ENCODE measurements at places on chromosomes 7 and 10.

GRCh38 chr7:70116244-70116643 lies 518.0 kb downstream of the AUTS2 start:
- no peak for DNase-seq

- DNase-seq = no peak
These were observed 100.6 kb upstream of the CDK1 start for GRCh38 chr10:60677531-60678129.

DNA sequence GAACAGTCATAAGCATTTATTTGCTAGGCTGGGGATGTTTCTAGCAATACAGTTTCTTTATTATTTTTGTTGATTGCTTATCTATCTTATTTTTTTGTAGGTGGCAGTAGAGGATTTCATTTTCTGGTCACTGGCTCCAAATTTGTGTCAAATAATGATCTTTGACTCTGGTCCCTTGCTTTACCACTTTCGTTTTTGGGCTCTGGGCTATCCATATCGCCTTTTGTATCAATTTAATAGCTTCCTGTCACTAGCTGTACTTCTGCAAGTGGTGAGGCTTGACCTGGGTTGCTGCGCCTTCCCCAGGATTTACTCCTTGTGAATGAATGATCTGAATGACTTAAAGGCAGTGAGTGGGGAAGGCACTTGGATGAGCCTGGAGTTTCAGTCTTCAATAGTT lies 48.4 kb downstream of the MDFIC start:
- no peak for DNase-seq

GRCh38 chr10:102639537-102639936 lies 4.7 kb upstream of the TRIM8 start:
- no peak for DNase-seq
